ENCODE measurements at places on chromosomes 7 and 10.

- no peak for DNase-seq
Measured at GRCh38 chr10:95539560-95540284, 21.4 kb downstream of the SORBS1 start.

- no peak for DNase-seq
Measured at GRCh38 chr10:66639371-66639770, 286.5 kb upstream of the LRRTM3 start.

DNA sequence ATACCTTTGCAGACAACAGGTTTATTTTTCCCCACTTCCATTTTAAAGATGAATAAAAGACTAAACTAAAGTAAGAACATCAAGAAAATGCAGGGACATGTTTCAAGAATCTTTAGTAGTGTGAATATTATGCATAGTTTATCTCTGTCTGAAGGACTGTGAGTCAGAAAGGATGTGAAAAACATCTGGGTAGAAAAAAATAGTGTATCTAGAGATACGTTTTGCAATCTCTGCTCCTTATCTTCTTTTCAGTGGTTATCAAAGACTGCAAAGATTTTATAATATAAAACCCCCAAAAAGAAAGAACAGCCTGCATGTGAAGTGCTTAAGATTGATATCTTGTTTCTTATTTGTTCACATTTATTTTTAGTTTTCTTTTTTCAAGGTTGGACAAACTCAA lies 101.9 kb upstream of the ARHGAP21 start:
- DNase-seq: no peak

DNA sequence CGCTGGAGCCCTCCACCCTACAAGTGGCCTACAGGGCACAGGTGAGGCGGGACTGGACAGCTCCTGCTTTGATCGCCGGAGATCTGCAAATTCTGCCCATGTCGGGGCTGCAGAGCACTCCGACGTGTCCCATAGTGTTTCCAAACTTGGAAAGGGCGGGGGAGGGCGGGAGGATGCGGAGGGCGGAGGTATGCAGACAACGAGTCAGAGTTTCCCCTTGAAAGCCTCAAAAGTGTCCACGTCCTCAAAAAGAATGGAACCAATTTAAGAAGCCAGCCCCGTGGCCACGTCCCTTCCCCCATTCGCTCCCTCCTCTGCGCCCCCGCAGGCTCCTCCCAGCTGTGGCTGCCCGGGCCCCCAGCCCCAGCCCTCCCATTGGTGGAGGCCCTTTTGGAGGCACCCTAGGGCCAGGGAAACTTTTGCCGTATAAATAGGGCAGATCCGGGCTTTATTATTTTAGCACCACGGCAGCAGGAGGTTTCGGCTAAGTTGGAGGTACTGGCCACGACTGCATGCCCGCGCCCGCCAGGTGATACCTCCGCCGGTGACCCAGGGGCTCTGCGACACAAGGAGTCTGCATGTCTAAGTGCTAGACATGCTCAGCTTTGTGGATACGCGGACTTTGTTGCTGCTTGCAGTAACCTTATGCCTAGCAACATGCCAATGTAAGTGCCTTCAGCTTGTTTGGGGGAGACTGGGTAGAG lies at the start of gene COL1A2:
Gene COL1A2 (plus strand): TSS at position 459 of the 704 bp plus-strand sequence. CDS start 137 bp downstream, at position 596.
- peak; percentile 98 for DNase-seq

GRCh38 chr10:95236068-95236903 lies 42.2 kb downstream of the ACSM6 start:
- DNase-seq: no peak

DNA sequence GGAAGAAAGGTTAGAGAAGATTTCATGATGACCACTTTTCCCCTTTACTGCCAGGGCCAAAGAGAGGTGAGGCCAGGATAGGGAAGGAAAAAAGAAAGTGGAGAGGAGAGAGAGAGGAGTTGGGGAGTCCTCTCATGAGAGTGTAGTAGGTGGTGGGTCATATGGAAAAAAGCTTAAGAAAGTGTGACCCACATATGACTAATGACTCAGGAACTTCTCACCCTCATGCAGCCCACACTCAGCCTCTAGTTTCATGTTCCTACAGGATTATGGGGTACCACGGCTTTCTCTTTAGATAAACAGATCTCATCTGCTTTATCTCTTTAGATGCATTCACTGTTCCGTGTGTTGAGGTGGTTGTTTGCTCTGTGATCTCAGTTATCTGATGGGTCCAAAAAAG lies 462.5 kb upstream of the IGFBP3 start:
- no peak for DNase-seq

GRCh38 chr7:69764681-69765080 lies 166.4 kb downstream of the AUTS2 start:
- DNase-seq: no peak

DNA sequence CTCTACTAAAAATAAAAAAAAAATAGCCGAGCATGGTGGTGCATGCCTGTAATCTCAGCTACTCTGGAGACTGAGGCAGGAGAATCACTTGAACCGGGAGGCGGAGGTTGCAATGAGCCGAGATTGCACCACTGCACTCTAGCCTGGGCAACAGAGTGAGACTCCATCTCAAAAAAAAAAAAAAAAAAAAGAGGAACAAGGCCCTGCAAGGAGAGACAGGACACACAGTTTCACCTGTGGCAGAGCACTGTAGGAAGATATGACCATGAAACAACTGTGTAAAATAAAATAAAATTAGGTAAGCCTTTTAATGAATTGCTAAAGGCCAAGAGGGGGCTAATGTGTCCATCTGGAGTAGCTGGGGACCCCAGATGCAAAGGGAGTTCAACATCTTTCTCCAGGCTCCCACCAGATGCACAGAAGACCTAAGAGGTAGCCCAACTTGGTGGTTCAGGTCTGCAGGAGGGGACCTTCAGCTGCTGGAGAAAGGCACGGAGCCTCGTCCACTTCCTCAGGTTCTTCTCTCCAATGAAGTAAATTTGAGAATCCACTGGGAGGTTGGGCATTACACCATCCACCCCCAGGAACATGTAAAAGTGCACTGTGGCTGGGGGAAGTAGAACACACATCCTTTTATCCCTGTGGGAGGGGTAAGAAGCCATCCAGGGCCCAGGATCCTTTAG lies 12.7 kb downstream of the PPIF start:
- no peak for DNase-seq

DNA sequence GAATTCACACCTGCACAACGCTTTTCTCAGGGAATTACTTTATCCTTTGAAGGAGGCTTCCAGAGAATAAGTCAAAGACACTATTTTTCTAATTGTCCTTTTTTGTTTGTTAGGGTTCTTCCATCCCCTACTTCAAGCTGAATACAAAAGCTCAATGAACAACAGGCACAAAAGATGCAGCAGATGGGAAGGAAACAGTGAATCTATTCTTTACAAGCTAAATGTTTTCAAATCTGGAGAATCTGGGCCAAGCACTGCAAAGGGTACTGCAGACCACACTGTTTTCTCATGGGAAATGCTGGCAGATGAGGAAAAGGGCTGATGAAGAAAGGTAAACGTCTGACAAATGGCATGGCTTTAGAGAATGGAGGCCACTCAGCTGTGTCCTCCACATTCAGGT lies 18.5 kb downstream of the LIPA start:
- no peak for DNase-seq

- peak; percentile 63 for DNase-seq
Measured at GRCh38 chr10:93420091-93420490, 62.0 kb downstream of the MYOF start.

DNA sequence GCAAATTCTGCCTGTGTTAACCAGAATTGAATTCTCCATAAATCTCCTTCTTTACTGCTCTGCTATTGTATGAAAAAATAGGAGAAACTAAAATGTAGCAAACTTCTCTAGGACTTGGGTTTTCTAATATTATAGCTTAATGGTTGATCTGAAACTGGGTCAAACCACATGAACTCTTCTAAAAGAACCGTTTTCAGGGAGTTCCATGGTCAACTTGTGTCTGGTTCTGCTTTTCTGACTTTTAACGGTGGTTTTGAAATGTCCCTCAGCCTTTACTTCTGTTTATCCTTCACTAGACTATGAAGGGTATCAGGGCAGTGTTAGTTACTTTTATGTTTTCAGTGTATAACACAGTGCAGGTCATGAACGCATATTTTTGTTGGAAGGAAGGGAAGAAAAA lies 242.2 kb downstream of the TSPAN12 start:
- DNase-seq: no peak

All from right hindlimb (tissue), 1 donor.